Stimulated activated CD8-positive, alpha-beta memory T cell treated with anti-CD3 and anti-CD28 coated beads, Interleukin-15, amount 100 ng/mL, for 4 hours (primary cell): ENCODE measurements at places on chromosomes 7 and 10.

- no peak for DNase-seq
These were observed 152.8 kb downstream of the AUTS2 start for GRCh38 chr7:69751026-69751425.

DNA sequence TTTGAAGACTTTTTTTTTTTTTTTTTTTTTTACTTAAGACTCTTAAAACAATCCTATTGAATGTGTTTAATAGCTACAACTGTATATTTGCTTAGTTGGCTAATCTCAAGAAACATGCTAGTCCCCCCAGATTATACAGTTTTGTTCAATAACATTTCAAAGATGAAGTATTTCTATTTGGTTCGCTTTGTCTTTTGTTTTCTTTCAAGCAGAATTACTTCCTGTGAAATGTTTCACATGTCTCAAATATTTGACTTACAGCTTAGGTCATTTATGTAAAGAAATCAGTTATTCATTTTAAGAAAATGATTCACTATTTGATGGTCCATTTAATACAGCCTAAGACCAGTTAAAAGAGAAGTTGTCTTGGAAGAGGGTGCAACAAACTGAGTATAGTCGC lies 12.8 kb upstream of the LAMB1 start:
- DNase-seq = no peak

DNA sequence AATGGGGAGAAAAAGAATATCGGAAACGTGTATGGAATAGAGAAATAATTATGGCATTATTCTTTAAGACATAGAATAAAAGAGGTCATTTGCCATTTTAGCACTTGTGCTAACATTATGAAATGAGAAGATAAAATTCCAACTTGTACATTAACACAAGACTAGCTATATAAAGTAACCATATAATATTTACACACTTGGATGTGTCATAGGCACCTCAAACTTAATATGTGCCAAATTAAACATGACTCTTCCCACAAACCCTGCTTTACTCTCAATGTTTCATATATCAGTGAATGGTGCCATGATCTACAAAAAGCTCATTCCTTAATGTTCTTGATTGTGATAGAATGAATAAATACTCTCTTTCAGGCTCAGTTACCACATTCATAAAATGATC lies 4.1 kb upstream of the MINDY3 start:
- DNase-seq = no peak

- no peak for DNase-seq
These were observed 299.4 kb downstream of the SNX13 start for GRCh38 chr7:17640730-17641377.

DNA sequence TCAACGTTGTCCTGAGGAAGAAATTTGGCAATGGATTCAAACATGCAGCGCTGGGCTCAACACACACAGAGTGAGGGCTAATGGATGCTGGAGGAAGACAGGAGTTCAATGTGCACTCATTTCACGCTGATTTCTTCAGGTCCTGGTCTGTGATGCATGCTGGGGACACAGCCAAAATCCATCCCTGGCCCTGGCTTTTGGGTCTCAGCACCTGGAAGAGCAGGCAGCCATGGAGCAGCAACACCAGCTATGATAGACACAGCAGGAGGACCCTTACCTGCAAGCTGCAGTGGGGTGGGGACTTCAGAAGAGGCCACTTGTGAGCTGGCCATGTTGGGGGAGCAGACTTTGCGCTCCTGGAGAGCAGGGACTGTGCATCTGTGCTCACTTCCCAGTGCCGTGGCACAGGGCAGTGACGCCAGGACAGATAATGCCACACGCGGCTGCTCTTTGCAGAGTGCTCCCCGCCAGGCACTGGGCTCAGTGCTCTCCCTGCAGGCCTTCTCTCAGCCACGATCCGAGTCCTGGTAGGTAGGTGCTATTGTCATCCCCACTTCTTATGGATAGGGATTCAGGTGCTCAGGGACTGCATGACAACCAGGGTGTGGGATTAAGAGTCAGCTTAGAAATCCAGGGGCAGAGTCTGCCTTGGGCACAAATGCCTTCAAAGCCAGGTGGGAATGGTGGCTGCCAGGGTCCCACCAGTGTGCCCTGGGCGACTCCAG lies 138.8 kb upstream of the UNC5B start:
- no peak for DNase-seq

- no peak for DNase-seq
These were observed 94.8 kb upstream of the KCNMA1 start for GRCh38 chr10:77732213-77733003.

DNA sequence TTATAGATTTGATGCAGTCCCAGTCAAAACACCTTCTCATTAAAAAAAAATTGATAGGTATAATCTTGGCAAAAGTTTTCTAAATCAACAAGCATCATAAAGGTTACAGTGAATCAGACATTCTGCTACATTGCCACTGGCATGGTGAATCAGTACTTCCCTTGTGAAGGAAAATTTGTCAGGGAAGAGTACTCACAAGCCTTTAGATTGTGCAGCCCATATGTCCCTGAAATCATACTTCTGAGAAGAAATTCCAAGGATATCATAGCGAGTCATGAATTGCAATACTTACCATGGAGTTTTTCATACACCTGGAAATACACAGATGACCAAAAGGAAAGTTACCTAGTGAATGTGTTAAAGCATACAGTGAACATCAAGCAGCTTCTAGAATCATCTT lies 17.2 kb downstream of the VSTM2A start:
- no peak for DNase-seq

DNA sequence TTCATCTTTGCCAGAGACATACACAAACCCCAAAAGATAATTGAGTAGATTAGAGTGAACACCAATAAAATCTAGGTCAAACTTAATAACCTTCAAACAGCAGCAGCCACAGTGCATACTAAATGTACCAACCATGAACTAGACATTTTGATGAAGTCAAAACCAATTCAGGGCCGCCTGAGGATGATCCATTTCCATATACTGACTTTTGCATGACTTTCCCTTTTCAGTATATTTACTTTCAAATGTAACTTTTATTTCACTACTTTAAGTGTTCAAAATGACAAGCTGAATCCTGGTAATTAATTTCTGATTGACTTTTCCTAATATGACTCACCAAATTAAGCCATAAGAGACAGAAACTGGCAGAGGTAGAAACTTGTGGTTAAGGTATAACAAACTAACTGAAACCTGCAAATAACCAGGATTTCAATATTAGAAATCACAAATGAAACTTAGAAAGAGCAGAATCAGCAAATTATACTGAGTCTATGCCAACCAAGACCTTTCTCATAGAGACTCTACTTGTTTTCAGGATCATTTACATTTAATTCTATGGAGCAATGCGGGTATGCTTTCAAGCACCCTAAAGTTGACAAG lies 171.9 kb upstream of the LRRN3 start:
- DNase-seq = no peak
